ENCODE measurements at places on chromosomes 4 and X. TPM values are rescaled to one million over a fixed set of nuclear protein-coding genes. Genes with fewer than 3 reads are reported as not detected.

SULT1E1 gene
- total RNA-seq: 218 TPM

GYPE gene
- total RNA-seq: 3.0 TPM

SLC6A14 gene
- 0.06 TPM for total RNA-seq

IBSP gene
- 2.6 TPM for total RNA-seq

ADGRL3 gene
- 118 TPM for total RNA-seq

DMP1 gene
- total RNA-seq: 4.3 TPM

FAAH2 gene
- total RNA-seq: 5.7 TPM

FHL1 gene
- 178 TPM for total RNA-seq

FIP1L1 gene
- total RNA-seq: 74.4 TPM

DAPP1 gene
- total RNA-seq: 5.7 TPM

TMEM47 gene
- total RNA-seq: 95.9 TPM

MAGED4B gene
- 104 TPM for total RNA-seq

BMX gene
- total RNA-seq: 1.4 TPM

GAGE12J gene
- total RNA-seq: not detected

NKRF gene
- 6.4 TPM for total RNA-seq

PLP1 gene
- 928 TPM for total RNA-seq

CXCL11 gene
- 0.69 TPM for total RNA-seq

PPEF2 gene
- not detected for total RNA-seq

ZCCHC18 gene
- 7.8 TPM for total RNA-seq

AMELX gene
- not detected for total RNA-seq

SHISA3 gene
- 0.99 TPM for total RNA-seq

SMR3B gene
- total RNA-seq: not detected

ARMCX5 gene
- 25.2 TPM for total RNA-seq

PKD2 gene
- 49.4 TPM for total RNA-seq

SEPTIN11 gene
- 156 TPM for total RNA-seq

CT45A5 gene
- not detected for total RNA-seq

PITX2 gene
- 0.33 TPM for total RNA-seq

KCNE5 gene
- 9.1 TPM for total RNA-seq

UNC5C gene
- total RNA-seq: 33.2 TPM

ITIH6 gene
- total RNA-seq: 0.22 TPM

PAGE5 gene
- not detected for total RNA-seq

USP17L21 gene
- not detected for total RNA-seq

RASL11B gene
- total RNA-seq: 6.3 TPM

HPGDS gene
- total RNA-seq: 9.2 TPM

RBM46 gene
- total RNA-seq: 0.10 TPM

AREG gene
- total RNA-seq: 0.22 TPM

ARMCX4 gene
- total RNA-seq: 16.6 TPM

LONRF3 gene
- total RNA-seq: 8.8 TPM

FAM184B gene
- total RNA-seq: 6.8 TPM

WDFY3 gene
- 179 TPM for total RNA-seq

SMIM10L2A gene
- 14.4 TPM for total RNA-seq

CYTL1 gene
- 4.6 TPM for total RNA-seq

MAGEA11 gene
- total RNA-seq: not detected

PHF8 gene
- 19.8 TPM for total RNA-seq

UCP1 gene
- total RNA-seq: not detected

TLR10 gene
- 5.4 TPM for total RNA-seq

MND1 gene
- total RNA-seq: 8.6 TPM

TCEAL6 gene
- 5.1 TPM for total RNA-seq

ETNPPL gene
- total RNA-seq: 5.2 TPM

MSX1 gene
- total RNA-seq: 48.8 TPM

PNMA6F gene
- 1.4 TPM for total RNA-seq

GIMD1 gene
- total RNA-seq: not detected

GCNA gene
- total RNA-seq: 3.1 TPM

TMPRSS11F gene
- not detected for total RNA-seq

Measured in spinal cord (tissue), 10 donors.